Stimulated activated CD8-positive, alpha-beta memory T cell treated with anti-CD3 and anti-CD28 coated beads, Interleukin-7, amount 100 ng/mL, for 48 hours (primary cell): ENCODE measurements at places on chromosomes 2 and 18.

- DNase-seq, result no peak
Measured at GRCh38 chr18:74040008-74040407, 107.6 kb downstream of the FBXO15 start.

DNA sequence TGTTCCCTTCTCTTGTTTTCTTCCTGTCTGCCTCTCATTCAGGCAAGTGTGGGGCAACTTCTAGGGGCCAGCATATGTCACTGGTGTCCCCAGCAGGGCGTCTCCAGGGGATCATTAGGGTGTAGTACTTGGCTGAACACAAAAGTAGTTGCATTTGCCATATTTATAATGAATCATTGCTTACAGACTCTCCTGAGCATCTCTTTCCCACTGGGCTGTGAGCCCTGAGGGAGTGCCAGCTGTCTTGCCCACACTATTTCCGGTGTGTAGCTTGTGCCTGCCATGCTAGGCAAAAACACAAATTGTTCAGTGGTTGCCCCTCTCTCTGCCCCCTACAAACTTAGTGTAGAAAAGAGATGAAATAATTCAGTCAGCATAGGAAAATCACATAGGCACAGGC lies 40.8 kb upstream of the SCLY start:
- no peak for DNase-seq

- DNase-seq, result no peak
Measured at GRCh38 chr18:78782951-78783563, 196.6 kb upstream of the SALL3 start.

- DNase-seq, result no peak
Measured at GRCh38 chr2:99205491-99205890, 24.5 kb downstream of the MRPL30 start.

DNA sequence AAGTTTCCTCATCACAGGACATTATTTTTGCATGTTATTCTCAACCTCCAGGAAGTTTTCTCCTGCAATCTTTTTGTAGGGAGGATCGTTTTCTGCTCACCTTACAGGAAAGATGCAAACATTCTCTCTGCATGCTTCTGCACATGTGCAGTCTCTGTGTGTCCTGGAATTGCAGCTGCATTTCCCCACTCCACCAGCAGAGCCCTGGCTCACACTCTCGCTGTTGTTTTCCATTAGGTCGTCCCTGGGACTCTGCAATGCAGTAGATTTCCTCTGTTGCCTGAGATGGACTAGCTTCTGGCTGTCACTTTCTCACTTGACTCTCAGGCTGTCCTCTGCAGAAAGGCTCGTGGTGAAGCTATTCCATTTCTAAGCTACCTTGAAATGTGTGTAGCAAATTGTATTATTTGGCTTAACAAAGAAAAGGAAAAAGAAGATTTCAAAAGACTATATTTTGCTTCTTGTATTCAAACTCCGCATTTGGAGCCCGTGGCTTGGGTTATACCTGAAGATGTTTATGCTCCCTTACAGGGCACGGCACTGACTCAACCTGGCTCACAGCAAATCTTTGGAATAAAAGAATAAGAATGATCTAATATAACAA lies 346.7 kb downstream of the RAD51AP2 start:
- DNase-seq, result no peak

DNA sequence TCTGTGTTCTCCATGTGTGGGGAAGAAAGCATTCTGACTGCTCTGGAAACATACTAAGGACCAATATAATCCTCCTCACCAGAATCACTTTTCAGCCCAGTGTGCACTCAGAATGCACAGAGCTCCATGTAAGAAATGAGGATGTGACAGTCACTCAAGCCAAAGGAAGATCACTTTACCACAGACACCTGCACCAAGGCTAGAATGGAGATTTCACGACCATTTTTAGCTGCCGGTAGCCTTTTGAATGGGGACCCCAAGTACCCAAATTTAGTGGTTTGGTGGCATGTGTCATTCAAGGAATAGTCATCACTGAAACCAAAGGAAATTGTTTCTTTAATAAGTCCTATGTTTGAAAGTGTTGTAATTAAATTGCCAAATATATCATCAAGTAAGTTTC lies 613.2 kb upstream of the ACVR2A start:
- no peak for DNase-seq

DNA sequence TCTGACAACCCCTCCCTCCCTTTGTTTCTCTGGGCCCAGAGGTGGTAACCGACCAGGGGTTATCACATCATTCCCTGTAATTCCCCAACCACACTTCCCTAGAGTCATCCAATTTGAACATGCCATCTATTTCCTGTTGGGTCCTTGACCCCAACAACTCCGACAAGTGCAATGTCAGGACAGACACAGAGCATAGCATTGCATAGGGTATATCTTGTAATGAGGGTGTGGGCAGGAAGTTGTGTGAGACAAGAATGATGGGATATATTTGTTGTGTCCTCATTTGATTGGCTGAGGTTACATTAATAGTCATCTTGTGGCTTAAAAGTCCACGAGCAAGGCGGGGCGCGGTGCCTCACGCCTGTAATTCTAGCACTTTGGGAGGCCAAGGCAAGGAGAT lies 33.4 kb upstream of the CNOT11 start:
- DNase-seq, result no peak

DNA sequence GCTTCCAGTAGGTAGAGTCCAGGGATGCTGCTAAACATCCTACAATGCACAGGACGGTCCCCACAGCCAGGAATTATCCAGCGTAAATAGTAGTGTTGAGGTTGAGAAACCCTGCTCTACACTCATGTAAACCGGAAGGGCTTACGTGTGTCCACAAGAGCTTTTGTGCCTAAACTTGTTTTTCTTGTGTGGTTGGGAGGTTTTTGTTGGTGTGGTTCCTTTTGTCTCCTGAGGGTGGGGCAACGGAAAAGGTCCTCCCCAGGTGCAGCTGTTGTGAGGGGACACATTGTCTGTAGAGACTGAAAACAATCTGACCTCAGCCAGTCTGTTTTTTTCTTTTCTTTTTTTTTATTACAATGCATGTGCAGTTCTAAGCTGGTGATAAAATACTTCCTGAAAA lies 72.7 kb upstream of the MGAT5 start:
- no peak for DNase-seq

GRCh38 chr2:68767031-68767961 lies 32.7 kb downstream of the ARHGAP25 start:
- no peak for DNase-seq

GRCh38 chr18:79695856-79696850 lies 16.6 kb downstream of the CTDP1 start:
- DNase-seq, result no peak

GRCh38 chr2:15369129-15369528 lies 192.0 kb downstream of the NBAS start:
- no peak for DNase-seq

GRCh38 chr18:27711382-27711781 lies 465.5 kb downstream of the CDH2 start:
- no peak for DNase-seq

GRCh38 chr2:218748741-218749441 lies 33.1 kb upstream of the CYP27A1 start:
- DNase-seq, result no peak
